Activated naive CD4-positive, alpha-beta T cell treated with anti-CD3 and anti-CD28 coated beads, Interleukin-2, amount 50 U/mL, for 72 hours (primary cell): ENCODE measurements at places on chromosomes 3 and 15.

GRCh38 chr3:190291994-190292584 lies 30.2 kb downstream of the CLDN1 start:
- no peak for DNase-seq

GRCh38 chr3:128413003-128413370 lies 53.7 kb downstream of the DNAJB8 start:
- no peak for DNase-seq

GRCh38 chr15:80233581-80233980 lies 18.4 kb downstream of the CTXND1 start:
- no peak for DNase-seq

- DNase-seq: no peak
These were observed 122.2 kb upstream of the ICE2 start for GRCh38 chr15:60601098-60601497.

DNA sequence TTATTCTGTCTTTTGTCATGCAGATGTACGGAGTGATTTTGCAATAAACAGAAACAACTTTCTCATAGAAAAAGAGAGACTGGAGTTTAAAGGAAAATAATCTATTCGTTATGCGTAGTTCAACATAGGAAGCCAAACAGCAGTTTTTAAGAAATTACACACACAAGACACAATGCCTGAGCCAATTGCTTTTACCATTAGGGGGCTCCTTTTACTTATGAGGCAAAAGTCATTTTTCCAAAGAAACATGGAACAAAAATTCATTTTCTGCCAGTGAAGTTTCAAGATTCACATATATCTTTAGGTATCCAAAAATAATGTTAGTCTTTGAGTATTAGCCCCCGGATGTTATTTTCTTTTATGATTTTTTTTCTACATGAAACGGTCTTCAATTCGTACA lies 10.7 kb downstream of the CNTN6 start:
- DNase-seq: no peak

DNA sequence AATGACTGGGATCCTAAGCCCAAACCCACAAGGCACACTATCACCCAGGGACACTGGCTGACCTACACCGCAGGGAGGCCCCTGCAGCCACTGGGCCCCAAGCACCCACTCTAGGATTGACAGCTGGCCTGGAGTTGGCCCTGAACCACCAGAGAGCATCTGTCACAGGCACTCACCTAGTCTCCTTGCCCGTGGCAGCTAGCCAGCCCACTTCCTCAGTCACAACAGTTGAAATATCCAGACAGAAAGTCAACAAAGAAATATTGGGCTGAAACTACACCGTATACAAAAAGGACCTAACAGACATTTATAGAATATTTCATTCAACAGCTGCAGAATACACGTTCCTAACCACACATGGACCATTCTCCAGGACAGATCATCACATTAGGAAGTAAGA lies 5.2 kb upstream of the SPINK8 start:
- no peak for DNase-seq

DNA sequence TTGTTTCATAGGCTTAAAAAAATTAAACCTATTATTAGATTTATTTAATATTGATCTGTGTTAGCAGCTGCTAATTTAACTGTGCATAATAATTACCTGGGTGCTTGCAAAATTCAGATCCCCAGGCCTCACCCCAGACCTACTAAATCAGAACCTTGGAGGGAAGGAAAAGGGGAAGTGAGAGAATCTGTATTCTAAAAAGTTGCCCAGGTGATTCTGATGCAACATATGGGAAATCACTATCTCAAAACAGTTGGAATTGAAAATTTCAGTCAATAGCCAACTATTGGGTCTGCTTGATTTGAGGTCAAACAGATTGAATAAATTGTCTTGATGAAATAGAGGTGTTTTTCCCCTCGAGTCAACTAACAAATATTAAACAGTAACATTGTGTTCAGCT lies 538.5 kb upstream of the ADAMTS9 start:
- DNase-seq: no peak

- no peak for DNase-seq
These were observed 81.5 kb upstream of the PRICKLE2 start for GRCh38 chr3:64306745-64307144.

DNA sequence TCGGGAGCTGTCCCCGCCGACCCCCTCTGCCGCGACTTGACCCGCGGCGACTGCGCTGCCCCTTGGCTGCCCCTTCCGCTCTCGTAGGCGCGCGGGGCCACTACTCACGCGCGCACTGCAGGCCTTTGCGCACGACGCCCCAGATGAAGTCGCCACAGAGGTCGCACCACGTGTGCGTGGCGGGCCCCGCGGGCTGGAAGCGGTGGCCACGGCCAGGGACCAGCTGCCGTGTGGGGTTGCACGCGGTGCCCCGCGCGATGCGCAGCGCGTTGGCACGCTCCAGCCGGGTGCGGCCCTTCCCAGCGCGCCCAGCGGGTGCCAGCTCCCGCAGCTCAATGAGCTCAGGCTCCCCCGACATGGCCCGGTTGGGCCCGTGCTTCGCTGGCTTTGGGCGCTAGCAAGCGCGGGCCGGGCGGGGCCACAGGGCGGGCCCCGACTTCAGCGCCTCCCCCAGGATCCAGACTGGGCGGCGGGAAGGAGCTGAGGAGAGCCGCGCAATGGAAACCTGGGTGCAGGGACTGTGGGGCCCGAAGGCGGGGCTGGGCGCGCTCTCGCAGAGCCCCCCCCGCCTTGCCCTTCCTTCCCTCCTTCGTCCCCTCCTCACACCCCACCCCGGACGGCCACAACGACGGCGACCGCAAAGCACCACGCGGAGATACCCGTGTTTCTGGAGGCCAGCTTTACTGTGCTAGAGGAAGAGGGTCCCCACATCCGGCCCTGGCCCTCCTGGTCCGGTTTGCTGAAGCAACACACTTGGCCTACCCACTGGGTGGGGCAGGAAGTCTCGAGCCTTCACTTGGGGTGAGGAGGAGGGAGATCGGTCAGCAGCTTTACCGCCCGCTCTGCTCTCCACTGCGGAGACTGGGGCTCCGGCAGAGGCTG lies at the start of gene RASSF1:
TSS of gene RASSF1 (minus strand) at position 389 of the 882 bp plus-strand sequence. CDS start at position 358, 31 bp downstream.
- DNase-seq: peak; percentile 77
